ENCODE measurements at places on chromosomes 3 and 15. TPM values are rescaled to one million over a fixed set of nuclear protein-coding genes. Genes with fewer than 3 reads are reported as not detected.

The TF gene
- total RNA-seq, result 0.54 TPM

The C3orf22 gene
- total RNA-seq, result not detected

The A4GNT gene
- total RNA-seq, result not detected

The HEG1 gene
- 16.9 TPM for total RNA-seq

The SMCO1 gene
- total RNA-seq, result not detected

The DPPA2 gene
- not detected for total RNA-seq

The RTP4 gene
- 1.6 TPM for total RNA-seq

The ROPN1 gene
- not detected for total RNA-seq

The ANKRD34C gene
- not detected for total RNA-seq

The MINAR1 gene
- total RNA-seq, result 0.51 TPM

The NANOGP8 gene
- total RNA-seq, result not detected

The PRKCD gene
- 18.7 TPM for total RNA-seq

Measured in naive thymus-derived CD4-positive, alpha-beta T cell (primary cell).